Activated T-helper 1 cell treated with anti-CD3 and anti-CD28 coated beads, Interleukin-2, amount 50 U/mL, for 16 hours (primary cell): ENCODE measurements at places on chromosomes 16 and 17.

DNA sequence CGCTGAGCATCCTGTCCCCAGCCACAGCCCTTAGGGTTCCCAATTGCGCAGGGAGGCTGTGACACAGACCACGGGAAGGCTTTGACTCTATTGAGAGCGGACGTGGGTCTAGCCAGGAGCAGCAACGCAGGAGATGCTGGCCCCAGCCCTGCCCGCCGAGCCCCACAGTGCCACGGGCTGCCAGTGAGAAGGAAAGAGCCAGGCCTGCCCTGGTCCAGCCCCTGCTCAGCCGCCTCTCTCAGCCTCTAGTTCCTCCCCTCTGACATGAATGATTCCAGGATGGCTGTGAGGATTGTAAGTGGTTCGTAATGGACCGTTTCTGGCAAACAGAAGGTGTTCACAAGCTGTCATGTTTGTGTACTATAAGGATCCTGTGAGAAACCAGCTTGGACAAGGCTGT is 2.5 kb downstream of the BHLHA9 start:
- no peak for DNase-seq

GRCh38 chr17:2691965-2692780 is 19.4 kb downstream of the CLUH start:
- no peak for DNase-seq

GRCh38 chr17:78332991-78333390 is 26.9 kb downstream of the SOCS3 start:
- no peak for DNase-seq

- no peak for DNase-seq
These were observed 28.7 kb downstream of the MNT start for GRCh38 chr17:2372180-2372579.

- no peak for DNase-seq
These were observed 28.5 kb upstream of the CCDC182 start for GRCh38 chr17:57773557-57773956.

- no peak for DNase-seq
These were observed 345 bp downstream of the TSC2 start for GRCh38 chr16:2048116-2048543.

GRCh38 chr17:72116661-72117521 is 3.9 kb upstream of the SOX9 start:
- no peak for DNase-seq

DNA sequence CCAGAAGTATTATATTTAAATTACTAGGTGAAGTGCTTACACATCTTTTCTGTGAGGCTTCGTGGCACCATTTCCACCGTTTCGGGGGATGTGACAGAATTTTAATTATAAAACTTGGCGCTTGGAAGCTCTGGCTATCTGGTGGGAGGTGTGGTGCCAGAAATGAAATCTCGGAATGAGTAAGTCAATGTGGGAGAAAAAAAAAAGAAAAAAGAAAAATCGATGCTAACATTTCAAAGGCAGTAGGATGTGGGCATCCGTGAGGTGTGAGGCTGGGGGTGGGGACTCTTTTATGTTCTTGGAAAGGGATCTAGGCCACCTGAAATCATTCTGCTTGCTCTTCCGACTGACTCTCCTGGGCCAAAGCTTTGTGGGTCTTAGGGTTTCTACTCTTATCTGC is 21.9 kb downstream of the CPPED1 start:
- no peak for DNase-seq

GRCh38 chr16:23896832-23897821 is 61.3 kb downstream of the PRKCB start:
- no peak for DNase-seq

DNA sequence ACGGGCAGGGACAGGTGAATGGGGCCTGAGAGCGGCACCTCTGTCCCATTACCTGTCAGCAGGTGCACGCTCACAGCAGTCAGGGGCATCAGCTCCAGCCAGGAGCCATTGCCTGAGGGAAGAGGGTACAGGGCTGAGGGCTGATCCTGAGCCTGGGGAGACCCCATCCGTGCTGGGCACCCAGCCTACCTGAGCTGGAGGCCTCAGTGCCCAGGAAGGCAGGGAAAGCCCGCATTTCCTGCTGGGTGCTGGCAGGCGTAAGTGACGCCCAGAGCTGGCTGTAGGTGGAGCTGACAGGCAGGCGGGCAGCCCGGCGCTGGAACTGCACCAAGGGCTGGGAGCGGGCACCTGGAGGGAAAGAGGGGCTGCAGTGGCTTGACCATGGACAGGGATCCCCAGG is 7.4 kb downstream of the FAM171A2 start:
- no peak for DNase-seq
